Left lung (tissue), 14 donors: ENCODE measurements at places on chromosomes 16 and 17. TPM values are rescaled to one million over a fixed set of nuclear protein-coding genes. Genes with fewer than 3 reads are reported as not detected.

The TAX1BP3 gene
- total RNA-seq, result 194 TPM

The ST6GALNAC1 gene
- 46.0 TPM for total RNA-seq

The STX1B gene
- total RNA-seq, result 0.50 TPM

GRCh38 chr17:58535431-58535830, 21.0 kb upstream of the MTMR4 start:
- H3K27ac ChIP-seq, result no peak overlapping the region
- H3K4me3 ChIP-seq, result no peak overlapping the region
- DNase-seq, result no peak

The SLC5A10 gene
- total RNA-seq, result not detected

The HCRT gene
- total RNA-seq, result not detected

The SSTR5 gene
- not detected for total RNA-seq

DNA sequence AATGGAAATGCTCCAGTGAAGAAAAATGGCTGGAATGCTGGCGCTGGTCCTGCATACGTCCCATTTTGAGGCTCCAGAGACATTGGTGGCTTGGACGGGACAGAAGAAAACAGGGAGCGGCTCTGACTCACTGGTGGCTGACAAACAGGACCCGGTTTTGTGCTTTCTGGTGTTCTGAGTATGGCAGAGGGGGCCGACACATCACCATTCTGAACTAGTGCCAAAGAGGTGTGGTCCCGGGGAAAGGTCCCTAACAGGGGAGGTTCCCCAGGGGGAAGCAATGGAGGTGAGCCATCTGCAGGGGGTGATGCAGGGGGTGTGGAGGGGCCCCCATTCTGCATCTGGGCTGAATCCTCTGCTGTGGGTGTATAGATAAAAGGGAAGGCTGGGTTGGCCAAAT, 8.3 kb downstream of the ANKRD40 start:
- no peaks in the 10 kb centered on the region for H3K27me3 ChIP-seq
- H3K36me3 ChIP-seq, result no peaks in the 10 kb centered on the region
- H3K4me3 ChIP-seq, result no peak overlapping the region
- no peak overlapping the region for H3K27ac ChIP-seq
- DNase-seq, result no peak

- H3K27me3 ChIP-seq, result no peaks in the 10 kb centered on the region
- no peak overlapping the region for H3K27ac ChIP-seq
- DNase-seq, result no peak
- H3K36me3 ChIP-seq, result no peaks in the 10 kb centered on the region
- H3K4me3 ChIP-seq, result no peak overlapping the region
- H3K4me1 ChIP-seq, result no peaks in the 10 kb centered on the region
These were observed 28.7 kb downstream of the MPG start for GRCh38 chr16:106623-107324.

The PSMD11 gene
- 67.4 TPM for total RNA-seq

DNA sequence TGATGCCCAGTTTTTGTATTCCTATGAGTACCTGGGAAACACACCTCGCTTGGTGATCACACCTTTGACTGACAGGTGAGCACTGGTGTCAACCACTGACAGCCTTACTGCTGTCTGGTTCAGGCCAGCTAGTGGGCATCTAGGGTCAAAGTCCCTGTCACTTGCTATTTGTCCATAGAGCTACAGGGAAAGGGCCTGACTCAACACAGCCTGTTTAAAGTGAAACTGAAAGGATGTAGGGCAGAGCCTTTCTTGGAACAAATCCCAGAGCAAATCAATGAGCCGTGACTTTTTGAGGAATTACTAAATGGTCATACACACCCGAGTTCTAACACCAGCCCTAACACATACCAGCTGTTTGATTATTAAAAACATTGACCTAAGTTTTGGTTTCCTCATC, 106.8 kb downstream of the DNAH9 start:
- no peak overlapping the region for H3K27ac ChIP-seq
- H3K4me3 ChIP-seq, result no peak overlapping the region
- DNase-seq, result no peak
- H3K27me3 ChIP-seq, result no peaks in the 10 kb centered on the region
- no peaks in the 10 kb centered on the region for H3K4me1 ChIP-seq

- no peaks in the 10 kb centered on the region for H3K27me3 ChIP-seq
- H3K36me3 ChIP-seq, result no peaks in the 10 kb centered on the region
- no peak overlapping the region for H3K27ac ChIP-seq
- peaks cover under 1% of the 10 kb centered on the region for H3K4me1 ChIP-seq
- DNase-seq, result no peak
These were observed 26.8 kb upstream of the EMP2 start for GRCh38 chr16:10607157-10607556.

GRCh38 chr17:81285179-81285878, 9.8 kb downstream of the SLC38A10 start:
- H3K4me3 ChIP-seq, result peak overlapping the region; percentile 8
- H3K4me1 ChIP-seq, result peaks cover 3% of the 10 kb centered on the region
- DNase-seq, result no peak
- peak overlapping the region; percentile 81 for H3K27ac ChIP-seq
- H3K27me3 ChIP-seq, result no peaks in the 10 kb centered on the region
- no peaks in the 10 kb centered on the region for H3K36me3 ChIP-seq

The RAB26 gene
- total RNA-seq, result 0.84 TPM

- no peaks in the 10 kb centered on the region for H3K4me1 ChIP-seq
- H3K4me3 ChIP-seq, result no peak overlapping the region
- no peak overlapping the region for H3K27ac ChIP-seq
- H3K27me3 ChIP-seq, result no peaks in the 10 kb centered on the region
- no peaks in the 10 kb centered on the region for H3K36me3 ChIP-seq
These were observed 88.0 kb upstream of the CREBBP start for GRCh38 chr16:3968551-3968950.

DNA sequence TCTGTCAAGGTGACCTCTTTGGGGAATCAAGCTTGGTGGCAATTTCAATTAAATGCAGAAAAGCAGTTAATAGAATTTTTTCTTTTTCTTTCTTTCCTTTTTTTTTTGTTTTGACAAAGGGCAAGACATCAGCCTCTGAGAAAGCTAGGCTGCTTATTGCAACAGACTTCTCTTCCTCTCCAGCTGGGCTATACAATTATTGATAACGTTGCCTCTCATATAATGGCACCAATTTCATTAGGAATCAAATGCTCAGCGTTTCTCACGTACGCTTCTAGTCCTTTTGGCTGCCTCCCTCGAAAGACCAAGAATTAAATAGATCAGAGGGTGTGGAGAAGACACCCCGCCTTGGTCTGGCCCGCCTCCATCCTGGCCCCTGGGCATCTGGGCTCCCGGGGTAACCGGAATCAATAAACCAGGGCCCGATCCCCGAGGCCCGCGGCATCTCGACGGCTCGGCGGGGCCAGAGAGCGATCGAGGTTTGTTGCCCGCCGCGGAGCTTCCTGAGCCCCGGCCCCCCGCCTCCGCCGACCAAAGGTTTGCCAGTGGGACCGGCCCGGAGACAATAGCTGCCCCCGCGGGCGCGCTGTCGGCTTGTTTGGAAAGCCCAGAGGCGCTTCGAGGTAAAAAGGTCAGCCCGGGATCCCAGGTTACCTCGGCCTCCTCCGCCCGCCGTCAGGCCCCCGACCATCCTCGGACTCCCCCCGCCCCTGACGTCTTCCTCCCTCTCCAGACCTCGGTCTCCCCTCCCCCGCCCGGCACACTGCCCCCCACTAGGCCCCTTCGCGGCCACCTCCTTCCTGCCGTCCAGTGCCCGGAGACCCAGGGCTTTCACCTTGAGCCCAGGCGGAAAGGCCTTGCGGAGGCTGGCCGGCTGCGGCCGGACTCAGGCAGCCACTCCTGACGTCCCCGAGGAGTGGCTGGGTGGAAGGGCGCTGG, 3.9 kb downstream of the HOXB1 start:
- no peaks in the 10 kb centered on the region for H3K36me3 ChIP-seq
- H3K4me3 ChIP-seq, result no peak overlapping the region
- H3K27me3 ChIP-seq, result peaks cover 93% of the 10 kb centered on the region
- peak; percentile 77 for DNase-seq
- no peak overlapping the region for H3K27ac ChIP-seq

DNA sequence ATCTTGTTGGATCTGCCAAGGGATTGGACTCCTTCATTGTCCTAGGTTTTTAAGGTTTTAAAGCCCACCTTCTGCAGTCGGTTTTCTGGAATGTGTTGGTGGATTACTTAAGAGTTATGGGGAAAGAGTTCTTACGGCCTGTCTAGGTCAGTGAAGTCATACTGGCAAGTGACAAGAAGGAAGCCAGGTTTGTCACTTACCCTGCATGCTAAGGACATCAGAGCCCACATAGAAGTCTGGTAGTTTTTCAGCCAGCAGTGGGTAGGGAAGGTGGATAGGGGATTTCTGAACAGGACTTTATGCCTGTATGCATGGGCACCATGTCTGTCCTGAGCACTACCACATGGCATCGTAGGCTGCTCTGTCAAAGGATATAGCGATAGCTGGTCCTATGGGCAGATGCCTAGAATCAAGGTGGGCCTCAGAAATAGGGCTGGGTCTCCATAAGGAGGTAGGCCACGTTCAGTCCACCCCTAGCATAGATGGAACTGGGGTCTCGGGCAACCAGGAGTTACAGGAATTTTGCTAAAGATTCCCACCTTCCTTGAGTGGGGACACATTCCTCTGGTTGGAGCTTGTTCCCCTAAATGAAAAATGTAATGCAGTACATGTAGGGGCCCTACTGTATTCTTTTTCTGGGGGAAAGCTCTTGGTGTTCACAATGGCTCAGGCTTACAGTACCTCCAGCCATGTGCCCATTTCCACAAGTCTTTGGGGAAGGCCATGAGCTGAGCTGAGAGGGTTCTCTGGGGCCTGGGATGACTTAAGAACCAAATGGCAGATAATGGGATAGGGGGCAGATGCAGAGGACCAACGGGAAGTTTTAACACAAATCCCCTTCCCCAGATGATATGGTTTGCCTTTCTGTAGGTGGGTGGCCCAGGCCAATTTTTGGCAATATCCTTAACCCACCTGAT, 27.5 kb downstream of the TRPV2 start:
- DNase-seq, result no peak
- no peaks in the 10 kb centered on the region for H3K27me3 ChIP-seq
- H3K4me3 ChIP-seq, result peak overlapping the region; percentile 98
- H3K36me3 ChIP-seq, result peaks cover 72% of the 10 kb centered on the region
- H3K27ac ChIP-seq, result no peak overlapping the region

- no peaks in the 10 kb centered on the region for H3K4me1 ChIP-seq
- H3K27ac ChIP-seq, result no peak overlapping the region
- H3K4me3 ChIP-seq, result no peak overlapping the region
These were observed 14.1 kb upstream of the UBTF start for GRCh38 chr17:44233582-44233981.

DNA sequence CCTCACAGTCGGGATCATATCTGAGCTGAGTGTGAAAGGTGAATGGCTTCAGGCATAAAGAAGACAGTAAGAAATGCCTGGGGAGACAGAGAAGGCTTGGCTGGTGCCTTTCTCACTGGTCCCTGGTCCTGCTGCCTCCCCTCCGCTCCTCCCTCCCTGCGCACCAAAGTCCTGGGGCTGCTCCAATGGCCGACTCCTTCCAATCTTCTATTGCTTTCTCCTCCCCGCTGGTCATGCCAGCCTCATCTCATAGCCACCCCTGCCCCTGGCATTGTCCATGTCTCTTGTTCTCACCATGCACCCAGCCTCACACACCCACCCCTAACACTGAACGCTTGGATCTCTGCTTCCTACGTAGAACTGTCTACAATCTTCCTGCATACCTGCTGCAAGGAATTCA, 18.0 kb downstream of the TLE7 start:
- peaks cover 13% of the 10 kb centered on the region for H3K27me3 ChIP-seq
- no peak for DNase-seq
- H3K4me1 ChIP-seq, result no peaks in the 10 kb centered on the region
- H3K27ac ChIP-seq, result no peak overlapping the region

The PRSS33 gene
- total RNA-seq, result not detected

The FOXL1 gene
- total RNA-seq, result 0.99 TPM

GRCh38 chr17:71976011-71976649, 144.7 kb upstream of the SOX9 start:
- DNase-seq, result peak; percentile 51
- H3K4me3 ChIP-seq, result no peak overlapping the region
- H3K27me3 ChIP-seq, result no peaks in the 10 kb centered on the region
- no peaks in the 10 kb centered on the region for H3K4me1 ChIP-seq
- no peaks in the 10 kb centered on the region for H3K36me3 ChIP-seq

DNA sequence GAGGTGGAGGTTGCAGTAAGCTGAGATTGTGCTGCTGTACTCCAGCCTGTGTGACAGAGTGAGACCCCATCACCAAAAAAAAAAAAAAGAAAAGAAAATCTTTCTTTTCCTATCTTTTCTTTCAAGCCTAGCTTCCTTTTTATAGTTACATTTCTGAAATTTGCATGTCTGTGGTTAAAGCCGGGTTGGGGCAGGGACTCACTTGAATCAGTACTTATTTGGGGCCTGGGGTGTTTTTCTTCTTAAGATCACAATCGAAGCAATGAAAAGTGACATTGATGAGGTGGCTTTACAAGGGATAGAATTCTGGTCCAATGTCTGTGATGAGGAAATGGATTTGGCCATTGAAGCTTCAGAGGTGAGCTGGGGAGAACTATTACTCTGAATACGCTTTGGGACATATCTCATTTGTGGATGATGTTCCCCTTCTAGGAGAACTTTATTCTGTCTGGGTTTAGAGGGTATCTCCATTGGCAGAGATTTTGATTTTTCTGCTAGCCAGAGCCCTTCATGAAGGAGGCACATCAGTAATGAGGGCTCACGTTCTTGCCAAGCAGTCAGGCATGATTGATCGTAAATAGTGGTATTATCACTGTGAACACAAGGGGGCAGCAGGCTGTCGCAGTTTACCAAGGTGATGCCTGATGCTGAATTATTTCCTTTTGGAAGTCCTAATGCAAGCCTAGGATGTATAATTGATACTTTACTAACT, 14.3 kb downstream of the KPNB1 start:
- H3K27ac ChIP-seq, result no peak overlapping the region
- H3K27me3 ChIP-seq, result no peaks in the 10 kb centered on the region
